GOT3 (cell line): ENCODE measurements at places on chromosomes 3 and 15.

DNA sequence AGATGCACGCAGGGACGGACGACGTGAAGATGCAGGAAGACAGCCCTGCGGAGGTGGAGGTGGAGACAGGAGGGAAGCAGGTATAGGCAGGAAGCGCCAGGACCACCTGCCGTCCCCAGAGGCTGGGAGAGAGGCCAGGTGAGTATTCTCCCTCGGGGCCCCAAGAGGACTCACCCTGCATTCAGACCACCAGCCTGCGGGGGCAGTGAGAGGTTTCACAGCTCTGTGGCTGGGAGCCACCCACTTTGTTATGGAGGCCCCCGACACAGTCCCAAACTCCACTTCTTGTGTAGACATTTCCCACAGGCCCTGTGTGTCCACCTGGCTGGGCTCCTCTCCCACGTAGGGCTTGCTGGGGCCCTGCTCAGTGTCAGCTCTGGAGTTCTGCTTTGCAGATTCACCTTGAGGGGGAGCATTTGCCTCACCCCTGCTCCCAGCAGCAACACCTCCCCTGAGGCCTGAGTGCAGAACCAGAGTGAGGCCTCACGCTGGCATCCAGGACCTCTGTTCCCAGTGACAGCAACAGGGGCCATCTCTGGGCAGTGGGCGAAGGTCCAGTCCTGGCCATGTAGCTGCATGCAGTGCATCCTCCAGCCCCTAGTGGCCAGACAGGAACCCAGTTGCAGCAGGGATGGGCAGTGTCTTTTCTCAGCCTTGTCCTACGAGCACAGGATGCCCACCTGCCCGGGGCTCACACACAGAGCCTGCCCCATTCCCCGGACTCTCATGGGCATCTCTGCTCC lies 119.4 kb upstream of the IQSEC1 start:
- no peak for DNase-seq

- DNase-seq, result no peak
Measured at GRCh38 chr3:65984975-65985374, 53.7 kb downstream of the MAGI1 start.

DNA sequence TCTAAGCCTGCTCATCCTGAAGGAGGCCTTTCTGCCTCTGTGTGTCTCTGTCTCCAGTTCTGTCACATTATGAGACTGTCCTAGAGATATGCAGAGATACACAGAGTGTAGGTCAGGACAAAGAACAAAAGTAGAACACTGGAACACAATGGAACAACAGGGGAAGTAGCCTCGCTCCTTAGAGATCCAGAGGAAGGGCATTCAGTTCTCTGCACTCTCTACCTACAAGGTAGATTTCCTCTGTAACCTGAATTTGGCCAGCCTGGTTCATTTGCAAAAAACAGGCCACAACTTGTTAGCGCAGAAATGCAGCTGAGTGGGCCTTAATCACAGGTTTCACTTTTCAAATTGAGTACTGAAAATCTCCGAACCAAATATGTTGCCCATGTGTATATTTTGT lies 19.4 kb downstream of the NEK10 start:
- no peak for DNase-seq

GRCh38 chr3:182294696-182295095 lies 498.6 kb upstream of the ATP11B start:
- DNase-seq, result no peak

GRCh38 chr3:57594144-57594543 lies 3.0 kb downstream of the ARF4 start:
- no peak for DNase-seq

DNA sequence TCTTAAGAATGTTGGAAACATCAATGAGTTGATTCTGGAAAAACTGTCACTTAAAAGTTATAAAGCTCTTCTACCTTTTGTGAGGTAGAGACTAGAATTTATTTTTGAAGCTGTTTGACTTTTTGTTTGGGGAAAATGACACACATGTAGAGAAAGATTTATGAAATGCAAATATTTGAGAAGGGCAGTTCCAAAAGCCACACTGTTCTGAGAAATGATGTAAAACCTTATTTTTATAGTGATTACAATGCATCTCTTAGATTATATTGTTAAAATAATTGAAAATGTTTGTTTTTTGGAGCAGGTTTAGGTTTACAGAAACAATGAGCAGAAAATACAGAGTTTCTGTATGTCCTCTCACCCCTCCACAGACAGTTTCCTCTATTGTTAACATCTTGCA lies 116.1 kb upstream of the CMC1 start:
- no peak for DNase-seq

DNA sequence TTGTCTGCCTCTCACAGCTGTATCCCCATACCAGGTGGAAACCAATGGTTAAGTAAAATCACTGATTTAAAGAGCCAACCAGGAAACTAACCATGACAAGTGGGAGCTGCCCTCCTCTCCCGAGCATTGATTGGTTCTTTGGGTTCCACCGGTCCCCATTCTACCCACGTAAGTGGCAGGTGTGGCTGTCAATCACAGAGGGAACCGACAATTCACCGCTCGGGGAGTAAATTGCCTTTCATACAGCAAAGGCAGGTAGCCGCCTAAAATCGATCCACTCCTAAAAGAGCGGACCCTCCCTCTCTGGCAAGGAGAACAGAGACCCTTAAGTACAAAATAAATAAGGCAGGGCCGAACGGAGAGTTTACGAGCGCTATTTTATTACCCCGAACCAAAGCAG lies 1.2 kb downstream of the ERC2 start:
- no peak for DNase-seq

DNA sequence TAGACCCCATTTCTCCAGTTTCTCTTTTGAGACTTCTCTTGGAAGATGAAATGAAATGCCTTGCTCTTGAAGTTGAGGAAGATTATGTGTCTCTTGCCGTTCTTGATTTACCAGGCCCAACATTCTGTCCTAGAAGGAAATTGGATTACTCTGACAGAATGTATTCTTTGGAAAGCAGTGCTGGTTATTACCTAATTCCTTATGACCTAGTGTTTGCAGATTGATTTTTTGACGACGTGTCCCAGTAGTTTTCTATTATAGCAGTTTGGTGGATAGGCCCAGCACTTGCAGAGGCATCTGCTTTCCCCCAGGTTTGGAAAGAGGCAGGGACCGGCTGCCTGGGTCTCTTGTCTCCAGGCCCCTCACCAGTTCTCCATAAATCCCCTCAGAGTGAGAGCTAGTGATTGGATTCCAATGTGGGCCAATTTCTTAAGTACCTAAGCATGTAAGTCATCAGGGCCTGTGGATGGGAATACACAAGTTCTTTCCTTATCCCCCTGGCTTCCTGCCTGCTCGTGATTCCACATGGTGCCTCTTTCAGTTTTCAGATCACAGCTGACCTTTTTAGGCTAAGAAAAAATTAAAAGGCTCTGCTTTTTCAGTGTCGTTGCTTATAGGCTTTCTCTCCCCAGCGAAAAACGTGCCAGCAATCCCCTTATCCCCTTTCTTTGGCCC lies 50.2 kb downstream of the EPHB3 start:
- no peak for DNase-seq
